ENCODE measurements at places on chromosomes 16 and 17.
A peak's percentile ranks its signal among the peaks of the same experiment; 100 is the strongest.

- DNase-seq, result no peak
Observed at GRCh38 chr17:37698132-37698910, 46.5 kb downstream of the HNF1B start.

- DNase-seq, result no peak
Observed at GRCh38 chr16:21666772-21667171, 3.0 kb downstream of the OTOA start.

DNA sequence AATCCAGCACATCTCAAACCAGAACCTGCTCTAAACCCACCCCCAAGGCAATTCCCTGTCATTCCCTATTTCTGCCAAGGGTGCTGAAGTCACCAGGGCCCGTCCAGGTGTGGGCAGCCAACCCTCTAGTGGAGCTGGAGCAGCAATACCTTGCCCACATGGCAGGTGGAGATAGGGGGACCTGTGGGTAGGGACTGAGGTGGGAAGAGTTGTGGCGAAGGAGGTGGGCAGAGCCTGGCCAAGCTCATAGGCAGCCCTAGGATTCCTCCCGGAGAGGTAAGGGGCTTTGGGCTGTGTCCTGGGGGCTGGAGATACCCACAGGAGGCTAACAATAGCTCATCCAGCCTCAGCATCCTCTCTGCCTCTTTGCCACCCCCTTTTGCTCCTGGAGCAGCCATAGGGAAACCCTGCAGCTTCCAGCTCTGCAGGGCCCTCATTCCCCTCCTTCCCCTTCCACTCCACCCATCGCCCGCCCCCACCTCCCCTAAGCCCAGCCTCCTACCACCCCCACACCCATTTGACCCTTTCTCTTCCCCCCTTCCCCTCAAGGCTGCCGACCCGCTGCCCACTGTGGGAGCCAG, 30.4 kb upstream of the CRHR1 start:
- no peak for DNase-seq

DNA sequence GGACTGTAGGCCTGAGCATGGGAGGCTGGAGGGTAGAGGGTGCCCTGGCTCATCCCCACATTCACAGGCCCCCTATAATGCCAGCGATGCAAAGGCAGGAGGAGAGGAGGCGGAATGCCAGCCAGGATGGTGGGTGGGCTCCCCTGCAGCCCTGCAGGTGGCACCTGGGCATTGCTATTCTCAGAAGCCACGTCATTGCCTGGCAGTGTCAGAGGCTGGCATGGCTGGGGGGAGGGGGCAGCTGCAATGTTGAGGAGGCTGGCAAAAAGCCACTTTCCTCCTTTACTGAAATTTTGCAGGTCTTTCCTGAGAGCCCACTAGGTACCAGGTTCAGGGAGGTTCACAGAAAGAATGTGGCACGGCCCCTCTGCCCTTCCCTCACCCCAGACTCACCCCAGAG, 36.2 kb downstream of the RAB11FIP4 start:
- DNase-seq, result no peak

GRCh38 chr16:14013571-14014283, 57.4 kb upstream of the MRTFB start:
- DNase-seq, result no peak

DNA sequence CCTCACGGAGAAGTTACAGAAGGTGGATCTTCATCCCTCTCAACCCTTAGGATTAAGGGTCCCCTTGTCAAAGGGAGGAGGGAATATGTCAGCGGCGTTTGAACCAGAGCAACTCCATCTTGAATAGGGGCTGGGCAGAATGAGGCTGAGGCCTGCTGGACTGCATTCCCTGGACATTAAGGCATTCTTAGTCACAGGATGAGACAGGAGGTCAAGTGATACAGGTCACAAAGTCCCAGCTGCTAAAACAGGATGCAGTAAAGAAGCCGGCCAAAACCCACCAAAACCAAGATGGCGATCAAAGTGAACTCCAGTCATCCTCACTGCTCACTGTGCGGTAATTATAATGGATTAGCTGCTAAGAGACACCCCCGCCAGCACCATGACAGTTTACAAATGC, 36.7 kb downstream of the RBFOX3 start:
- DNase-seq, result no peak

DNA sequence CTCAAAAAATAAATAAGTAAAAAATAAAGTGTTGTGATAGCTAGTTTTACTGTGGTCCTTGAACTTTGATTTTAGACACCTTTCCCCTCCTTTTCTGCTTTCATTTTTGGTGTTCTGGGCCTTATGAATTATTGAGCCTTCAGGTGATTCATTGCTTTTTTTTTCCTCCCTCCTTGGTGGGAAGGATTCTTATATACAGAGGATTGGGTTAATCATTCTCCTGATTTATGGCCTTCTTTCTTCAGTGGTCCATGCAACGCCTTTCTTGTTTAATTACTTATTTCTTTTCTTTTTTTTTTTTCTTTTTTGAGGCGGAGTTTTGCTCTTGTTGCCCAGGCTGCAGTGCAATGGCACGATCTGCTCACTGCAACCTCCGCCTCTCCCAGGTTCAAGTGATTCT, 8.0 kb upstream of the MYL4 start:
- no peak for DNase-seq

GRCh38 chr17:73138541-73139138, 26.2 kb upstream of the SSTR2 start:
- DNase-seq, result no peak

DNA sequence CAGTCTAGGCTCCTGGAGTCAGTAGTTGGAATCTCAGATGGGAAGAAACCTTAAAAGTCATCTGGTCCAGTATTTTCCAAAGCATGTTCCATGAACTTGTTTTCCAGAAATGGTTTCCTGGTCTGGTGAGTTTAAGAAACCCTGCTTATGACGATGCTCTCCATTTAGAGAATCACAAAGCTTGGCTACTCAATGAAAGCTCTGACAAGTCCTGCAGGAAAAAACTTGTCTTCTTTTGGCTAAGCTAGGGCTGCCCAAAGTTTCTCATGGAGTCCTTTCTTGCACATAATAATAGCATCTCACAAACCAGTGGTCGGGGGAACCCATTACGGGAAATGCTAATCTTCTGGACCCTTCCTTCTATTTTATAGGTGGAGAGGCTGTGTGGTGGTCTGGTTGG, 5.5 kb upstream of the NKD1 start:
- DNase-seq, result no peak

- no peak for DNase-seq
Observed at GRCh38 chr17:36929851-36930582, 7.3 kb upstream of the LHX1 start.

DNA sequence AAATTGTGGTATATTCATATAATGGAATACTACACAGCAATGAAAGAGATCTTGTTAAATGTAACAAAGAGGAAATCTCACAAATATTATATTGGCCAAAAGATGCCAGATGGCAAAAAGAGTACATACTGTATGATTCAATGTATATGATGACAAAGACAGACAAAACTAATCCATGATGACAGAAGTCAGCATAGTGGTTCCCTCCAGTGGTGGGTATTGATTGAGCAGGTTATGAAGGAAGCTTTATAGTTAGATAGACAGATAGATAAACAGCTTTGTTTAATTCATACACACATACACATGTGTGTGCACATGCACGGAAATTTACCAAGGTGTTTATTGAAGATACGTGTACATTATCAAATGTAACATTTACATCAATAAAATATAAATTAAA, 74.4 kb upstream of the SMIM36 start:
- no peak for DNase-seq

- no peak for DNase-seq
Observed at GRCh38 chr17:8821446-8822105, 22.4 kb upstream of the MFSD6L start.

DNA sequence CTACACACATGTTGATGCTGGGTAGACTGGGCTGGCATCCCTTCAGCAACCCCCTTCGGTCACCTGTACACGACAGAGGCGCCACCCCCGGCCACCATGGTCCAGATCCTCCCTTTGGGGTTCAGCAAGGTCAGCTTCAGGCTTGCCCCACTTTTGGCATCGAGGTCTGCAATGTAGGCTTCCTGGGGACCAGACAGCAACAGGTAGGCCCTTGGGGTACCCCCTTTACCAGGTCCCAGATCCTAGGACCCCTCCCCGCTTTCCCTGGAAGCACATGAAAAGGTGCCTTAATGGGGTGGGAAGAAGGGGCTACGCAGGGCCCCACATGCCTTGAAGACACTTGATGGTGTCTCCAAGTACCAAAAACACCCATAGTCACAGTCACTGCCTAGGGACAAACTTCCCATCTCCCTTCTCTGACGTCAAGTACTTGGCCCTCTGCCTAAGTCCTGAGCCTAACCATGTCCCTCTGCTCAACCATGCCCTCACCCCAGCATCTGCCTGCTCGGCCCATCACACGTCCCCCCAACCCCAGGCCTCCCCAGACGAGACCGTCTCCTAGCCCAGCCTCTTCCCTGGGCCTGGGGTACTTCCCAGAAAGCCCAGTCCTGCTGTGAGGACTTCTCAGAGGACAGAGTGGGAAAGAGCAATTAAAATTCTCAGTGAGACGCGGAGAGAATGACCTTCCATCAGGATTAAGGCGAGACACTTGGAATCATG, 12.1 kb downstream of the ACLY start:
- DNase-seq, result no peak

GRCh38 chr17:4948166-4948930, at the start of gene PFN1:
Gene PFN1 (minus strand): TSS chr17:4948530. CDS start chr17:4948394, 136 bp downstream.
- DNase-seq, result peak; percentile 89

DNA sequence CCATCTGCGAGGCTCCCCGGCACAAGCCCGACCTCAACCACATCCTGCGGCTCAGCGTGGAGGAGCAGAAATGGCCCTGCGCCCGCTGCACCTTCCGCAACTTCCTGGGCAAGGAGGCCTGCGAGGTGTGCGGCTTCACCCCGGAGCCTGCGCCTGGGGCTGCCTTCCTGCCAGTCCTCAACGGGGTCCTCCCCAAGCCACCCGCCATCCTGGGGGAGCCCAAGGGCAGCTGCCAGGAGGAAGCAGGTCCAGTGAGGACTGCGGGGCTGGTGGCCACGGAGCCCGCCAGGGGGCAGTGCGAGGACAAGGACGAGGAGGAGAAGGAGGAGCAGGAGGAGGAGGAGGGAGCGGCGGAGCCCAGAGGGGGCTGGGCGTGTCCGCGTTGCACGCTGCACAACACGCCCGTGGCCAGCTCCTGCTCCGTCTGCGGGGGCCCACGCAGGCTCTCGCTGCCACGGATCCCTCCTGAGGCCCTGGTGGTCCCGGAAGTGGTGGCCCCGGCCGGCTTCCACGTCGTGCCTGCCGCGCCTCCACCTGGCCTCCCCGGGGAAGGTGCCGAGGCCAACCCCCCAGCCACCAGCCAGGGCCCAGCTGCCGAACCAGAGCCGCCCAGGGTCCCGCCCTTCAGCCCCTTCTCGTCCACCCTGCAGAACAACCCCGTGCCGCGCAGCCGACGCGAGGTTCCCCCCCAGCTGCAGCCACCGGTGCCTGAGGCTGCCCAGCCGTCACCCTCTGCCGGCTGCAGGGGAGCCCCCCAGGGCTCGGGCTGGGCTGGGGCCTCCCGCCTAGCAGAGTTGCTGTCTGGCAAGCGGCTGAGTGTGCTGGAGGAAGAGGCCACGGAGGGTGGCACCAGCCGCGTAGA, 13.1 kb upstream of the PRR35 start:
- DNase-seq, result peak; percentile 47

- no peak for DNase-seq
Observed at GRCh38 chr16:10296956-10297340, 88.9 kb upstream of the ATF7IP2 start.

DNA sequence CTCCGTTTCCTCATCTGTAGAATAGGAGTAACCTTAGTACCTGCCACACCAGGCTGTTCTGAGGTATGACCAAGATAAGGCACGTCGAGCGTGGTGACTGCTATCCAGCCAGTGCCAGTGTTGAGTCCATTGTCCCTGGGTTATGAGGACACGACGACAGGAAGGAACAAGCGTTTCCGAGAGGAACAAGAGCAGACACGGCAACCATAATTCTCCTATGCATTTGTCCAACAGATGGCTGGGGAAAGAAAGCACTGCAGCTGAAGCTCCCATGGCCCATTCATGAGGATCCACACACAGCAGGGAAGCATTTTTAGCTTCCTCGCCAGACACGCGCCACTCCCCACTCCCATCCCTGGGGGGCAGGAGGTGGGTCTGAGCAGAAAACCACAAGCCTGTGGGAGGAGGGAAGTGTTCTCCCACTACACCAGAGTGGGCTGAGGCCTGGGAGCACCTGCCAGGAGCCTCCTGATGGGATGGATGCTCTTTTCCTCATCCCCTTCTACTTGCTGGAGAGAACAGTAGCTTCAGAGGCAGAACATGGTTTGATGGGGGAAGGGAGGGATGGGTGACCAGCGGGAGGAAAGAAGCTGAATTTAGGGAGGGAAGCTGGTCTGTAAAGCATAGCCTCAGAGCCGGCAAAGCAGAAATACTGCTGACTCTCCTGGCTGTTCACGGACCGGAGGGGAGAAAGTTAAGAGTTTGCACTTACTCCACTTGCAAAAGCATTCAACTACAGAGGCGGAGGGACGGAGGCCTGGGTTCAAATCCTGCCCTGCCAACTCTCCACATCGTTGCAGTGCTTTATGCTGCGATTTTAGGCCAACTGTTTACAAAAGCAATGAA, 2.7 kb downstream of the COTL1 start:
- no peak for DNase-seq

GRCh38 chr17:76459674-76460073, 6.7 kb upstream of the UBE2O start:
- DNase-seq, result no peak

GRCh38 chr17:66889480-66890230, 54.7 kb downstream of the CACNG5 start:
- DNase-seq, result no peak

DNA sequence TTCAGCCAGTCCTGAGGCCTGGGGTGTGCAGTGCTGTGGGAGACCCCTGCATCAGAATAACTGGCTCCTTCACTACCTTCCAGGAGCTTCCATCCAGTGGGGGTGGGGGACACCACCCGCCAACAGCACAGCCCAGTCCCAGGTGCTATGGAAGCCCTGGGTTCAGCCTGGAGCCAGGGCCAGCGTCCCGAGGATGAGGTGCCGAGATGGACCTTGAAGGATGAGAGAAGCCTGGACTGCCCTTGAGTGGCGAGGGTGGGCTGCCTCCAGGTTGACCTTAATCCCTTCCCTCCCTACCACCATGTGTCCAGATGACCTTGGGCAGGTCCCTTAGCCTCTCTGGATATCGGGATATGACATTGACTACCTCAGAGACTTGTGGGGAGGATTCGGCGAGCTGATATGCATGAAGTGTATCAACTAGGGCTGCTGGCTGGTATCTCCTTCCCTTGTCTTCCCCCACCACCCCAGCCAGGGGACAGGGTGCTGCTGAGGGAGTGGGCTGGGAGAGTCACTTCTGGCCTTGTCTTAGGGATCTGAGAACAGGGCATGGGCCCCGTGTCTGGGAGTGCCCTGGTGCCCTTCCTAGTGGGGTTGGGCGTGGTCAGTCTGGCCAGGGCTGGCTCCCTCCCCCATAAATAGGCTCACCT, 14.2 kb upstream of the LASP1NB start:
- no peak for DNase-seq

- no peak for DNase-seq
Observed at GRCh38 chr16:78775161-78775561, 675.7 kb downstream of the WWOX start.

GRCh38 chr17:4340914-4341615, 25.4 kb downstream of the UBE2G1 start:
- DNase-seq, result no peak
